NCI-H69 (cell line): ENCODE measurements at places on chromosomes 1 and 21.
A peak's percentile ranks its signal among the peaks of the same experiment; 100 is the strongest.

- peak; percentile 48 for DNase-seq
These were observed 694 bp downstream of the TMEM167B start for GRCh38 chr1:109091078-109091838.

- DNase-seq: no peak
These were observed 605.8 kb downstream of the PTPRU start for GRCh38 chr1:29842130-29842529.

- DNase-seq: no peak
These were observed 1.7 kb downstream of the SERTAD4 start for GRCh38 chr1:210234329-210234757.

DNA sequence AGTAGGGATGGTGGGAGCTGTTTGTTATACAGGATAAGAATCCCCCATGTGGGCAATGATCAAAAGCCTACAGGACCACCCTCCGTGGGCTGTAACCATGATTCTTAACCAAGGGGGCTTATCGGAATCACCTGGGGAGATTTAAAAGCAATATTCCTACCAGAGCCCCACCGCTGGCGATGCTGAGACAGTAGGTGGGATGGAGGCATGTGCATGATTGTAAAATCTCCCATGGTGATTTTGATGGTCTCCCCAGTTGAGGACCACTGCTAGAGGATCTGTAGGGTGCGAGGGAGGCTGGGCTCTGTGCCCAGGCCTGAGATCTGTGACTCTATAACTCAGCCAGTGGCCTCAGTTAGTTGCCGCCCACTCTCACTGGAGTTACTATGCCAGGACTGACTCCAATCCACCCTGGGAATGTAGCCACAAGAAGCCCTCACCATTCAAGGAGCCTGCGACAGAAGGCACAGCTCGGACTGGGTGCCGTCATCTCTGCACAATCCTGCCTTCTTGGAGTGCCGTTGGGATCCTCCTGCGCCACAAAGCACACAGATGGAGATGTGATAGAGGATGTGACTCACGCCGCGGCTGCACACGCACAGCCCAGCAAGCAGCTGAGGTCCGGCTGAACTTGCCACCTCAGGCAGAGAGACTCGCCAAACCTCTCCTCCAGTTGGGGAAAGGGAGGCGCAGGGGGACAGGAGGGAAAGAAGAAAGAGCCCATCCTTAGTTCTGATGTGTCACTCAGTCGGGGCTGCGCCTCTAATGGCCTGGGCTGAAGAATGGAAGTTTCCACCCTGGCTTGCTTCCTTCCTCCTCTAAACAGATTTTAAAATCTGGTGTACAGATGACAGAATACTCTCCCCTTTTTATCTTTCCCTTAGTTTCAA lies 26.5 kb downstream of the AKNAD1 start:
- DNase-seq: no peak

DNA sequence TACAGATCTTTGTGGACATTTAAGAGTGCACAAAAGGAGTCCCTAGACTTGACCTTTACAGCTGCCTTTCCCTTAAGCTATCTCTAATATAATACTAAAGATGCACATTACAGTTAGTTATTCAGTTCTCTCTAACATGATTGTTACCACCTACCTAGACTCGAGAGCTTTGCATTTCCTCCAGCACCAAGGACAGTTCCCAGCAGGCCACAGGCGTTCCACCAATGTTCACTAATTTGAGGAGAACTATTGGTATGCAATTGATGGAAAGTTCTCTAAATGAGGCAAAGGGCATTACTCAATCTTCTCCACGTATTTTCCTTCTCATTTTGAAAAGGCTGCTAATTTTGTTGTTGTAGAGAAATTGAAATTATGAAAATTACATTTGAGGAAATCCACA lies 5.4 kb upstream of the NTNG1 start:
- no peak for DNase-seq

DNA sequence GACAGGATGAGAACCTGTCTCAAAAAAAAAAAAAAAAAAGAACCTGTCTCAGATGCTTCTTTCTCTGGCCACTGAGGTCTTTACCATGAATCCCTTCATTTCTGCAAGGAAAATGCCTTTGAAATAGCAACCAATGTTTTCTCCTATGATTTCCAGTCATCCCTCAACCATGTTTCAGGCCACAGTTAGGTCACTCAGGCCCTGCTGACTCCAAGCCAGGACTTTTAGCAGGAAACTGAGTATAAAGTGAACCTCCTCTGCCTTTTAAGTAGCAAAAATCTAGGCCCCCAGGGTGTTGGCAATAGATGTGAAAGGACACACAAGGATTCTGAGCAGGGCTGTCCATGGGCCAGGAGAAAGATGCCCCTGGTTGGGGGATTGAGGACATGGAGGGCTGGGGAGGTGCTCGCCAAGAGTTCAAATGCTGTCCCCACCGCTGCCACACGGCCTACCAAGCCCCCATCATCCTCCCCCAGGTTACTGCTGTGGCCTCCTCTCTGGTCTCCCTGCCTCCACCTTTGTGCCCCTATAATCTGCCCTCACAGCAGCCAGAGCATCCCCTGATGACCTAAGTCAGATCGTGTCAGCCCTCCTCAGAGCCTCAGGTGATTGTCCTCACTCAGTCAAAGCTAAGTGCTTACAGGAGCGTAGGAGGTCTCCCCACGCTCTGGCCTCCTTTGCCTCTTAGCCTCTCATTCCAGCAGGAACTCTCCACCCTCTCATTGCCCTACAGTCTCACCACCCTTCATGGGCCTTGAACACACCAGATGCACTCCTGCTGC lies 54.6 kb downstream of the MATN1 start:
- peak; percentile 5 for DNase-seq

DNA sequence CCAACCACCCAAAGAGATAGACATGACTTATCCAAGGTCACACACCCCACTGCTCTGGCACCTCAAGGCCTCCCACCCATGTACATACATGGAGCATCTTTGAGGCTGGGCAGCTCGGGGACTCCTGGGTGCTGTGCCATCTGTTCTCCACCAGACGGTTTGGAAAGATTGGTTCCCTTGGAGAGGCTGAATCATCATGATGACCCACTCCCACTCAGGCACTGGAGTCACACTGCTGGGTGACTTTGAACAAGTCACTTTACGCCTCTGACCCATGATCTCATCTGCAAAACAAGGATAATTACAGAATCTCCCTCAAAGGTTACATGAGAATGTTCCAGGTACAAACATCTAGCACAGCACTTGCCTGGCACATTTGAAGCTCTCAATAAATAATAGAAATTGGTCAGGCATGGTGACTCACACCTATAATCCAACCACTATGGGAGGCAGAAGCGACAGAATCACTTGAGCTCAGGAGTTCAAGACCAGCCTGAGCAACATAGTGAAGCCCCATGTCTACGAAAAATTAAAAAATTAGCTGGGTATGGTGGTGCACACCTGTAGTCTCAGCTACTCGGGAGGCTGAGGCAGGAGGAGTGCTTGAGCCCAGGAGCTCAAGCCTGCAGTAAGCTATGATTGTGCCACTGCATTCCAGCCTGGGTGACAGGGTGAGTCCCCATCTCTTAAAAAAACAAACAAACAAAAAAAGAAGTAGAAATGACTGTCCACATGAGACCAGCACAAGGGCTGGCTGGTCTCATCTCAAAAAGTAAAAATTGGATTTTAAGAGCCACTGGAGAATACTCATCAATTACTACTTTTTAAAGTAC lies 74.9 kb downstream of the RRAGC start:
- no peak for DNase-seq

GRCh38 chr1:89986020-89986419 lies 8.9 kb upstream of the ZNF326 start:
- DNase-seq: peak; percentile 90

DNA sequence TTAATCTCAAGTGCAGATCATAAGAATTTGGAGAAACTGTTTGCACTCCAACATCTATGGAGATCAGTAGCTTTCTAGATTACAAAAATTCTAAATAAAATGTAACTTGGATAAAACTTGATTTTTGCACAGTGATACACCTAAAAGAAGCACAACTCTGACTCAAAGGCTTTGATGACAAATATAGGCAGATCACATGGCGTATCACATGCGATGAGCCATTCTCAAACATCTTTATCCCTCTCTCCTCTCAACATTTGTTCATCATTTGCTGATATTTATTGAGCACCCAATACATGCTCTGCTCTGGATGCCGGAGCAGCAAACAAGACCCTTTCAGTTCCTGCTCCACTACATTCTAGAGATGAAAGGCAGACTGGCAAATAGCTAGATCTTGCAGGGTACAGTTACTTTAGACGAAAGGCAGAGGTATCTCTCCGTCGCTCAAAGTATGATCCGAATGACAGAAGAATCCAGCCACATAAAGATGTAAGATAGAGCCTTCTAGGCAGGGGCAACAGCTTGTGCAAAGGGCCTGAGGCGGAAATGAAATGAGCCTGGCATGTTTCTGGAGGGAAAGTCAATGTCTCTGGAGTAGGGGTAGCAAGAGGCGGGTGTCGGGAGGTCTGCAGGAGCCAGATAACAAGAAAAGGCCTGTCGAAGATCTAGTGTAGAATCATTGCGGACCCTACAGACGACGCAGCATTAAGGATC lies 145.8 kb upstream of the ERRFI1 start:
- DNase-seq: no peak

- no peak for DNase-seq
These were observed 1.4 kb downstream of the LCE1F start for GRCh38 chr1:152776361-152776760.

GRCh38 chr1:156114101-156114918 lies at the start of gene LMNA:
Gene LMNA (plus strand): TSS chr1:156114711. CDS start chr1:156114919, 208 bp downstream.
- peak; percentile 93 for DNase-seq

GRCh38 chr21:45931397-45931969 lies 50.1 kb upstream of the COL6A1 start:
- DNase-seq: no peak

- DNase-seq: no peak
These were observed 2.7 kb downstream of the PIK3CD start for GRCh38 chr1:9654051-9654833.

DNA sequence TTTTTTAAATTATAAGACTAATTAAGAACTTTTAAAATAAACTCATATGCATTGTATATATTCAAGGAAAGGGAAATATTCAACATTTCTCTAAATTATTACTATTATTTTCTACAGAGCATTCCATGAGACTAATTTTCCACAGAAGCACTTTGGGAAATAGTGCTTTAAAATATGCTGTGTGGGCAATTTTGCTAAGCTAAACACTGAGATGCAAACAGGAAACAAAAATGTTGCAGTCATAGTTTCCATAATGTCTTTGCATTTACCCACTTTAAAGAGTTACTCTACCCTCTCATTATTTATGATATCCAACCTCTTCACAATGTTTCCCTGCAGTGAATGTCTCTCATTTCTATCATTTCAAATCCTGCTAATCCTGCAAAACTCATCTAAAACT lies 269.6 kb upstream of the BEND5 start:
- no peak for DNase-seq

DNA sequence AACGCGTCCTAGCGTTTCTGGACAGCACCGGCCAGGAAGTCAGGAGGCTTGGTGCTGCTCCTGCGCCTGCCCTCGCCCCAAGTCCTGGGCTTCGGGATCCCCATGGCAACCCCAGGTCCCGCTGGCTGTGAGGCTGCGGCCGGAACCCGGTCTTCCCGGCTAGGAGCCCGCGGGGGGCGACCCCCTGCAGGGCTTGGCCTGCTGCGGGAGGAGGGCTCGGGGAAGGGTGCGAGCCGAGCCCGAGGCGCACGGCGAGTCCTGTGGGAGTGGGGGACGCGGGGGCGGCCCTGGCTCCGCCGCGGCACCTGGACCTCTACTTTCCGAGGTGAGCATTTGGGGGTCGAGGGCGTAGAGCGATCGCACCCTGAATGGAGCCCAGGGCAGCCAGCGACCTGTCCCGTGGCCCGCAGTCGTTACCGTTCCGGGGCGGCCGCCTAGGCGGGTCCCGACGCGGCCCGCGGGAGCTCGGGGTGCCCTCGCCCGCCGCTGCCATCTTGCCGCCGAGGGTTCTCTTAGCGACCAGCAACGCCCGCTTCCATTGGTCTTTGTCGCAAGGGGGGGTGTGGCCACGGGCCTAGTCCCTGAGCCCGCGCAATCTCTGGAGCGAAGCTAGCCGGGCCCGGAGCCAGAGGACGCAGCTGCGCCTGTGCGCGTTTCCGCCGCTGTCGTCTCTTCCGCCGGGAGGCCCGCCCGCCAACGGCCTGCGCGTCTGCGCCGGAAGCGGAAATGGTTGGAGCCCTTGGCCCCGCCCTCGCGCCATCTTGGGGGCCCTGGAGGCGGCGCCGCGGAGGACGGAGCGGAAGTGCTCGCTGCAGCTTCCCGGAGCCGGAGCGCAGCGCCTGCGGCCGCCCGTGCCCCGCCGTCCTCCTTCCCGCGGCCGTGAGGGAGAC lies at the start of the genes MORN1 and RER1:
Gene MORN1, minus strand, starts transcription at position 514 of the 890 bp plus-strand sequence. Its CDS starts 21 bp downstream, at position 493.
Gene RER1, plus strand, starts transcription at position 801 of the 890 bp plus-strand sequence. CDS start 3,950 bp downstream, outside the sequence.
- peak; percentile 97 for DNase-seq

GRCh38 chr1:182713939-182714338 lies 29.6 kb upstream of the RGS8 start:
- DNase-seq: no peak

DNA sequence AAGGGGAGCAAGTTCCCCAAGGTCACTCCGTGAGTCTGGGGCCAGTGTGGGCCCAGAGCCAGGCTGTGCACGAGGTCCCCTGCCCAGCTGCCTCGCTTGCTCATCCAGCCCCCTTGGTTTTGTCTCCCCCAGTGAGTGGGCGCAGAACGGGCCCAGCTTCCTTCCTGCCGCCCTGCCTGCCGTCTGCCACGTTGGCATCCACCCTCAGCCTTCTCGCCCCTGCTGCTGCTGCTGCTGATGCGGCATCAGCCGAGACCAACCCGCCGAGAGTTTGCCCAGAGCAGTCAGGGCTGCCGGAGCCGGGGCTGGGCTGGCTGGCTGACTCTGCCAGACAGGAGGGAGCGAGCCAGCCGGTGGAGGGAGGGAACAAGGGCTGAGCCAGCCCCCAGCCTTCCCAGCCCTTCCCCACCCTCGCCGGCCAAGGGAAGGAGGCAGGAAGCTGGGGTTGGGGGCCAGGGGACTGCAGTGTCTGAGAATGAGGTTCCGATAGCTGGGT lies 31.4 kb upstream of the WASF2 start:
- DNase-seq: peak; percentile 77

GRCh38 chr1:236844499-236845271 lies 49.6 kb downstream of the MTR start:
- DNase-seq: no peak

DNA sequence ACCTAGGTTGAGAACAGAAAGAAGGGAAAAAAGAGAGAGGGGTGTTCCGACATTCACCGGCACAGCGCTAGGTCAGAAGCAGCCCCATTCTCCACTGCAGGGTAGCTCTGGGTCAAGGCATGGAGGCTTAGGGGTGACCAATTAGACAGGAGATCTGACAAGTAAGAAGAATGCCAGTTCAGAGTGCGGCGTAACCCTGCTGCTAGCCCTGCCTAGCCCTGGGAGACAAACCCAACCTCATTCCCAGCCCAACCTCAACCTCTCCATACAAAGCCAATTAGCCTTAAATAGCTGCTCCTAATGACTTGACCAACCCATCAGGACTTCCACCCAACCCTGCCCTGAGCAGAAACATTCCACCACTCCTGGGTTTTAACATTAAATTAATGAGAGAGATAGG lies 3.4 kb downstream of the PRELP start:
- DNase-seq: no peak

DNA sequence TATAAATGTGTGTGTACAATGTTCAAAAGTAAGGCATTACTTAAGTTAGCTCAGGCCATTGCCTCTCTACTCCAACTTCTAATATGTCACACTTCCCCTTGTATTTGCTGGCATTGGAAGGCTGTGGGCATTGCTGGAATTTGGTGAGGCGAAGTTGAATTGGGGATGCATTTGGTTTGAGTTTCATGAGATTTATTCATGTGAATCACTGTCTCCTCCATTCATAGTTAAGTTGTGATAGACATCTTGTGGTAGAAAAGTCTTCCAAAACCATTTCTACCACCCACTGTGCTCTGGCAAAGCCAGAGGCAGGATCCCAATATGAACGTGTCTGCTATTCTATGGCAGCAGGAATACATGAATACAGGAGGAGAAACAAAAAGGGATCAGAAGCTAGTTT lies 397.8 kb upstream of the USP24 start:
- no peak for DNase-seq

GRCh38 chr1:174242856-174243255 lies 83.5 kb downstream of the RABGAP1L start:
- no peak for DNase-seq
